ENCODE measurements at places on chromosomes 16 and 17.

- DNase-seq: no peak
Observed at GRCh38 chr17:33874617-33875060, 380.4 kb upstream of the CCL2 start.

DNA sequence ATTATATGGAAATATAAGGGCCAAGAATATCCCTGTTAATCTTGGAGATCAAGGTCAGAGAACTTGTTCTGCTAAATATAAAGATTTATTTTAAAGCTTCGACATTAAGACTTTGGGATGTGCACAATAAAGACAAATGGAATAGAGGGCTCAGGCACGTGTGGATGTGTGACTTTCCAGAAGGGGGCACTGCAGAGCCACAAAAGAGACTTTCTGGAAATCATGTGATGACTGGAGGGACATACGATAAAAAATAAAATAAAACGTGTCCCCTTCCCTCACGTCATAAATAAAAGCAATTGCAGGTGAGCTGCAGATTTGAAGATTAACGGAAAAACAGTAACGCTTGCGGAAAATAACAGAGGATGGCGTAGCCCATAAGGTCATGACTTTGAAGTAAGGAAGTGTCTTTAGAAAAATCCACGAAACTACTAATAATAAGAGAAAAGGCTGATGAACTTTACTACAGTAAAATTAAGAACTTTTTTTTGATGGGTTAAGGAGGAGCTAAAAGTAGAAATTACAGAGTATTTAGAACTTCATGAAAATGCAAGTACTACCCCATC, 9.4 kb upstream of the ENGASE start:
- DNase-seq: peak; percentile 57

DNA sequence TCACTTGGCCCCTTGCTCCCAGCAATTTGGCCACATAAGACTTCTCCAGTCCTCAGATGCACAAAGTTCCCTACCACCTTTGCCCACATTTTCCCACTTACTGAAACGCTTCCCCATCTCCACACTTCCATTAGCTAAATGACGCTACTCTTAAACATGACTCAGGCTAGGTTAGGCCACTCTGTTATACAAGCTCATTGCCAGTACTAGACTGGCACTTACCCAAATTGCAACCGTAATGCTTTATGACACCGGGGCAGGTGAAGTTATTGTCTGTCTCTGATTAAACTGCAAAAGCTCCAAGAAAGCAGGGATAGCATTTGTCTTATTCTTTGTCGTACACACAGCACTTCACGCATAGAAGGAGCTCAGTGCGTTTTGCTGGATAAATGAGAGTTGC, 29.2 kb downstream of the ASPA start:
- no peak for DNase-seq

GRCh38 chr16:85357924-85358505, 245.7 kb upstream of the CIBAR2 start:
- no peak for DNase-seq

DNA sequence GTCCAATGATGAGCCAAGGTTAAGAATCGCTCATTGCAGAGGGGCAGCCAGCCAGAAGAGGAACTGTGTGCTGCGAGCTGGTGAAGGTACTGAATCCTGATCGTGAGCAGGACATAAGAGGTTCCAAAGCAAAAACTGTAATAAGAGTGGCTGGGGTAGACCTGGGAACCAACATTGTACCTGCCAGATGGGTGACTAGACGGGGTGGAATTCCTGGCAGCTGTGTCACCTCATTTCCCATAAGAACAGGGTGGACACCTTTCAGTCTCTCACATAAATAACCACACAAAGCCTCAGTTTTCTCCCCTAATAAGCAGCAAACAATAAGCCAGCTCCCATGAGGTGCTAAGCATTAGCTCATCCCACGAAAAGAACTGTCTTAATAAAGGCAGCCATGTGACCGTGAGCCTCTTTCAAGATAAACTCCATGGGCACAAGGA, 290.3 kb downstream of the SOX9 start:
- peak; percentile 55 for DNase-seq

DNA sequence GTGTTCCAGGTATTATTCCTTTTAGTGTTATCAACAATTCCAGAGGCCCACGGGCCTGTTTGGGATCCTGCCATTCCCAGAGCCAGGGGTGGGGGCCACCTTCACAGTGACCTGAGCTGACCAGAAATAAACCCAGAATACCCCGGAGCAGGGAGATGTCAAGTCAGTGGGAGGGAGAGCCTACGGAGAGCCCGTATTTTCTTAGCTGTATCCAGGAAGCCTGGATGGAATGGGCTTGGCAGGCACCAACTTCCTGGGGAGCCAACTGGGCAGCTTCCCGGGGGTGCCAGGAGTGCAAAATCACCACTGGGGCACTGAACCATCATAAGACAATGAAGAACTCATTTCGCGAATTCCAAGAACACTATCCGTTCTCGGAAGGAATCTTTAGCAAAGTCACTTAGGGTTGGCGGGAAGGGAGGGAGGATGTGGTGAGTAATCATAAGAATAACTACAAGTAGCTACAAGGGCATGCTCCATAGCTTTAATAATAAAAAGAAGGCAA, 13.2 kb upstream of the MRTFB start:
- no peak for DNase-seq

DNA sequence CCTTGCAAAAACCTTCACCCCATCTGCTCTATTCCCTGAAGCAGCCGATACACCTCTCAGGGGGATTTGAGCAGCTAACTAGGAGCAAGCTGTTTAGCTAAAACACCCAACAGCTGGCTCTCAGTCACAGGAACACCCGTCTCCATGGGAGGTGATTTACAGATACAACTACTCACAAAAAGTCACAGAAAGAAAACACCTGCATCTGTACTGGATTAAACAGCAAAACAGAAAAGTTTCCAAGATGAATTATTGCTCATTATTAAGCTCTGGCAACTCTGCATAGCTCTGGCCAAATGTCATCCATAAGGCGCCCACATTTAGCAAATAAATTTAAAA, 22.3 kb downstream of the GJC1 start:
- DNase-seq: no peak

- no peak for DNase-seq
Observed at GRCh38 chr17:17696882-17697633, 15.8 kb downstream of the RAI1 start.

DNA sequence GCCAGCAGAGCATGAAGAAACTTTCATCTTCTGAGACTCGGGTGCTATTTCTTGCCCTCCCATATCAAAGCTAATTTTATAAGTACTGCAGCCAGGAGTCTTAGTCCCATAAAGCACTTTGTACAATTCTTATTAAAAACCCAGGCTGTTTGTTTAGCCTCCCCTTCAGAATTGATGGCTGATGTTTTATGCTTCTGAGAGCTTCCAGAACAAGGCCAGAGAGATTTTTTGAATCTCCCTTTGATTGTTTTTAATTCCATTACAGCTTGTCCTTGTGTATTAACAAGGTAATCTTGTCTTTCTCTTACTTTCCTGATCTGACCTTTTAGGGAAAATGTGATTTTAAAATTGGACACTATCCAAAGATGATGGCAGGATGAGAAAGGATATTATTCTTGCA, 16.3 kb downstream of the COQ7 start:
- DNase-seq: no peak

DNA sequence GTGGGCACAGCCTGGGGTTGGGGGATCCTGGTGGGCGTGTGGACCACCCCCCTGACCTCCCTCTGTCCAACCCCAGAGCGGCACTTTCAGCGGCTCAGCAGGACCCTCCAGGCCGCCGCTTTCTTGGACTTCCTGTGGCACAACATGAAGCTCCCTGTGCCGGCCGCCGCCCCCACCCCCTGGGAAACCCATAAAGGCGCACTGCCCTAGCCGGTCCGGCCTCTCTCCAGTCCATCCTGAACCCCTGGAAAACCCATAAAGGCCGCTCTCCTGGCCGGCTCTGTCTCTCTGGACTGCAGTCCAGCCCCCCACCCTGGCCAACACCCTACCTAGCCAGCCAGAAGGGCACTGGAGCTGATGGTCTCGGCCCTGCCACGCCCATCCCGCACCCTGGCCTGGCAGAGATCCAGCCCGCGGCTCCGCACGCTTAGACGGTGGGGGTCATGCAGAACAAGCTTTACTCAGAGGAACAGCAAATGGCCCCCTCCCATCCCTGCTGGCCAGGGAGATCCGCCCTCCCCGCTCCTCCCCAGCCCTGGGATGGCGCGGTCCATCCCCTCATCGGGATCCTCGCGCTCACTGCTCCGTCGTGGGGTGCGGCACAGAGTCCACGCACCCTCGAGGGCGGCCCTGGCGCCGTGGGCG, 2.7 kb downstream of the NOXO1 start:
- no peak for DNase-seq

GRCh38 chr17:82240506-82241182, 11.8 kb downstream of the SLC16A3 start:
- DNase-seq: no peak

- DNase-seq: peak; percentile 90
Observed at GRCh38 chr17:36629252-36629847, 28.0 kb downstream of the MRM1 start.

DNA sequence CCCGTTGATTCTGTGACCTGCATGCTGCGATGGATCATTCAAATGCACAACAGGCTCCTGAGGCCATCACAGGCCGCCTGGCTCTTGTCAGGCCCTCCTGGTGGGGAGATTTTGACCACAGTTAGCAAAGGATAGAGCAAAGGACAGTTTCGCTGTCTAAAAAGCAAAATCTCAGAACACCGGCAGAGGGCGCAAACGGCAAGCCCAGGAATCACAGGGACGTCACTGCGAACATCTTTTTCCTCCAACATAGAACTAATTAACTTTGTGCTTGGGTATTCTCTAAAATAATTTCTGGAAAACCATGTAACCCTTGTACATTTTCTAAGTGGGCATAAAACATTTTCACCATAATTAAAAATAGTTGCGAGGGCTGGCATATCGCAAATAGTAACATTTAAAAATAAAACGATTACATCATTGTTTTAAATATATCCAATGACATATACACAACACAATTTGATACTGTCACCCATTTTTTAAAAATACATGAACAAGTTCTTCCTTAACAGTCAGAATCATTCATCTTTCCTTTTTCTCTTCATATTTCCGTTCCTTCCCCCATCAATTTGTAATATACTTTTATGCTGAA, 19.7 kb upstream of the SLC47A1 start:
- peak; percentile 72 for DNase-seq

DNA sequence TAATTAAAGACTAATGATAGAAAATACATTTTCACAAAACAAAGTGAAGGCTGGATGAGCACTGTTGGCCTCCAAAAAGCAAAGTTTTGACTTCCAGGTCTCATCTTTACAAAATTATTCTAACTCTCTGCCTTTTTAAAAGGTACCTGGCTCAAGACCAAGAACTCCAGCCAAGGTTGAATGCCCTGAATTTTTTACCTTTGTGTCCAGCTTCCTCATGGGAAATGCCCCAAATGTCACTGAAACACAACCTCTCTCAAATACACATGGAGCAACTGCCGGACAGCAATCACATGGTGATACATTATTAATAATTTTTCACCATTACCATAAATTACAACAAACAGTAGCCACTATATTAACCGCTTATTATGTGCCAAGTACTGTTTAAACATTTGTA, 32.2 kb downstream of the ADAMTS18 start:
- no peak for DNase-seq

- no peak for DNase-seq
Observed at GRCh38 chr17:39632153-39632941, 4.6 kb upstream of the STARD3 start.

- peak; percentile 73 for DNase-seq
Observed at GRCh38 chr16:1094124-1094479, 1.9 kb downstream of the C1QTNF8 start.

GRCh38 chr16:78552106-78552675, 452.7 kb downstream of the WWOX start:
- no peak for DNase-seq

GRCh38 chr17:74760404-74761105, 12.1 kb downstream of the NHERF1 start:
- no peak for DNase-seq

DNA sequence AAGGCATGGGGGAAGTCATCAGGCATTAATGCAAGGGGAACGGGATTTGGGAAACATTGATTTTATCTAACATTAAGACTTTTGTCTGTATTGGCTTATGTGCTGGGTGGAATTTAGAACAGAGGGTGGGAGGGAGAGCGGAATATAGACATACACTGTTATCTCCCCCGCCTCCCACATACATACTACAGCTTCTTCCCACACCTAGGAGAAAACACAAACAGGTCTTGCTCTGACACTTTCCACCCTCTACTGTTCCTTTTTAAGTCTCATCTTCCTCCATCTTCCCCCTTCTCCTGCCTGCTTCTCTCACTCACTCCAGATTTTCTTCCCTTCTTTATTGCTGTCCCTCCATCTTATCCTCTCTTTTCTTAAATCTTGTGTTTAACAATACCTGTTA, 425 bp downstream of the OR4D1 start:
- DNase-seq: no peak

GRCh38 chr16:29983420-29984136, 9.9 kb downstream of the TAOK2 start:
- DNase-seq: no peak

DNA sequence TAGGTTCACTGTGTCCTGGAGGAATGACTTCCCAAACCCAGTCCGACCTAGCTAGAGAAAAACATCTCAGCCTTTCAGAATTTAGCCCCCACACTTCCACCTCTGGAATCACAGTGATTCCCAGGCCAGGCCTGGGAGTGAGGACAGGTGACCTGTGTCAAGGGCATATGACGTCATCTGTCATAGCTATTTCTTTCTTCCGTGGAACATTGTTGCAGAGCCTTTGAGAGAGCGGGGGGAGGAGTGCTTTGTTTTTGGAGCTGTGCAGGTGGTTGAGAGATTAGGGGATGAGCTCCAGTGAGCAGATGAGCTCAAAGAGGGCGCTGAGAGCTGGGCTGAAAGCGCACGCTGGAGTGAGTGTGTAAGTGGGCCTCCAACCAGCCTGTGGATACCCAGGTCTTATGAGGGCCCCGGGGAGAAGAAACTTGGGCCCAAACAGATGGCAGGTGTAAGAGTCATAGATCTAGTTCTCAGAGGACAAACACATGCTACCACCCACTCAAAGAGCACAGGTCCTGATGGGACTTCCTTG, 344.8 kb downstream of the SNX29 start:
- no peak for DNase-seq

GRCh38 chr17:80769516-80769915, 222.1 kb upstream of the CHMP6 start:
- DNase-seq: no peak

GRCh38 chr16:11165349-11165748, 90.7 kb downstream of the SOCS1 start:
- DNase-seq: no peak

GRCh38 chr16:5693426-5693825, 595.8 kb upstream of the EEF2KMT start:
- no peak for DNase-seq

- DNase-seq: no peak
Observed at GRCh38 chr16:56977216-56977615, 12.1 kb upstream of the NLRC5 start.

DNA sequence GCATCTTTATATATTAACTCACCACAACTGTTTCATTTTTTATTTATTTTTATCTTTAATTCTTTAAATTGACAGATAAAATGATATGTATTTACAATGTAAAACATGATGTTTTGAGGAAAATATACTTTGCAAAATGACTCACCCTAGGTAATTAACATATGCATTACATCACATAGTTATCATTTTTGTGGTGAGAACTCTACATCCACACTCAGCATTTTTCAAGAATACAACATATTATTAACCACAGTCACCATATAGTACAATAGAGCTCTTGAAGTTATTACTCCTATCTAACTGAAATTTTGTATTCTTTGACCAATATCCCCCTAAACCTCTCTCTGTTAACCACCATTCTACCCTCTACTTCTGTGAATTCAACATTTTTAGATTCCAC, 194.7 kb upstream of the KIF2B start:
- DNase-seq: no peak
